ENCODE measurements at places on chromosomes 4 and X. TPM values are rescaled to one million over a fixed set of nuclear protein-coding genes. Genes with fewer than 3 reads are reported as not detected.

The CORIN gene
- polyA plus RNA-seq: 0.13 TPM

- no peaks in the 10 kb centered on the region for H3K27me3 ChIP-seq
- no peak for DNase-seq
These were observed 39.8 kb downstream of the SNCA start for GRCh38 chr4:89797117-89797516.

The LPAR4 gene
- 0.18 TPM for polyA plus RNA-seq

- H3K27me3 ChIP-seq: no peaks in the 10 kb centered on the region
- H3K4me1 ChIP-seq: no peaks in the 10 kb centered on the region
- no peak for DNase-seq
- no peak overlapping the region for H3K27ac ChIP-seq
- no peaks in the 10 kb centered on the region for H3K36me3 ChIP-seq
- H3K4me3 ChIP-seq: no peak overlapping the region
These were observed 45.4 kb upstream of the WWC2 start for GRCh38 chr4:183053681-183054080.

The NAA15 gene
- polyA plus RNA-seq: 4.9 TPM

The SPINK2 gene
- polyA plus RNA-seq: not detected

DNA sequence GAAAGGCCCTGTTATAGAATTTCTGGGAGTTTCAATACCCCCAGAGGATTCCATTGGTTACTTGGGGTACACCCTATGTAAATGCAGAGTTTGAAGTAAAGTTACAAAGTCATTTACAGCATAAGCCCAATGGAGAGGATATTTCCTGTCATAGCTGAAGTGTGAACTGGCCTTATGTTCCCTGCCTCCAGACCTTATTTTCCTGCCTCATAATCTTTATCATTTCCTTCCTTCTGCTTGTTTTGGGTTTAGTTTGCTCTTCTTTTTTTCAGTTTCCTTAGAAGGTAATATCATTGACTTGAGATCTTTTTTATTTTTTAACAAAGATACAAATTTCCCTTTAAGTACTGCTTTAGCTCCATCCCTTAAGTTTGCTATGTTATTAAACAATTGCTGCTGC lies 85.4 kb downstream of the PPEF1 start:
- DNase-seq: no peak
- no peak overlapping the region for H3K4me3 ChIP-seq
- no peak overlapping the region for H3K27ac ChIP-seq
- no peaks in the 10 kb centered on the region for H3K27me3 ChIP-seq
- H3K36me3 ChIP-seq: no peaks in the 10 kb centered on the region
- no peaks in the 10 kb centered on the region for H3K4me1 ChIP-seq

DNA sequence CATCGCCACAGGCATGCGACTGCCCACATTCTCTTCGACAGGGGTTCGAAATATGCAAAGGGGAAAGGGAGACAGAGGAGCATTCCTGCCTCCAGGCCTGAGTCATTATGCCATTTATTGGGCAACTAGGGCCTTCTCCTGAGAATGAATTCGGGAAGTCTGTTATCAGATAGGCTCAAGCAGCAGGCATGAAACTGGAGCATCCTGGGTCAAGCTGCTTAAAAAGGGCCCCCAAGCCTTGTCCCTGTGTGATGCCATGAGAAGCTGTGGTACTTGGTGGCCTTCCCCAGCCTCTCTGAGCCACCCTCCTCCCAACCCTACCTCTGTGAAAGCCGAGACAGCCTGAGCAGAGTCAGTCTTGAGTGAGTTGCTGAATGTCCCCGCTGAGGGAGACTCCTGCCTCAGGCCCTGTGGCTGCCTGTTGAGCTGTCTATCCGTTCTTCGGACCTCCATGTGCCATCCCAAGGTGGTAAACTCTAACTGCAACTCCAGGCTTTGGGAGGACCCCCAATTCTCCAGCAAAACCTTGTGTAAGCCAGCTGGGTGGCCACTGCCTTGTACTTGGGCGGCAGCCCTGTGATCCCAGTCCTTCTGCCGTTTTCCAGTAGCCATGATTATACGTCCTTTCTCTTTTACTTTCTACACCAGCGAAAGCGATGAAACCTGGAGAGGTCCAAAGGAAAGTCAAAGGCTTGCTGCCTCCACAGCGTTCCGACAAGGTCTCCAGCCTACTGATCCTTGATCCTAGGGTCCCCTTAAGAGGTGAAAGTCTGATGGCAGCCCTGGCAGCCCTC lies 37.7 kb downstream of the NBDY start:
- H3K36me3 ChIP-seq: no peaks in the 10 kb centered on the region
- H3K4me1 ChIP-seq: no peaks in the 10 kb centered on the region
- H3K27me3 ChIP-seq: no peaks in the 10 kb centered on the region
- no peak overlapping the region for H3K4me3 ChIP-seq

The GUCY1A1 gene
- polyA plus RNA-seq: 62.5 TPM

Data from aorta (tissue), 5 donors.